ENCODE measurements at places on chromosomes 12 and 14. TPM values are rescaled to one million over a fixed set of nuclear protein-coding genes. Genes with fewer than 3 reads are reported as not detected.

RNU4-1 gene
- polyA plus RNA-seq: not detected

TAS2R50 gene
- 0.21 TPM for polyA plus RNA-seq

DNA sequence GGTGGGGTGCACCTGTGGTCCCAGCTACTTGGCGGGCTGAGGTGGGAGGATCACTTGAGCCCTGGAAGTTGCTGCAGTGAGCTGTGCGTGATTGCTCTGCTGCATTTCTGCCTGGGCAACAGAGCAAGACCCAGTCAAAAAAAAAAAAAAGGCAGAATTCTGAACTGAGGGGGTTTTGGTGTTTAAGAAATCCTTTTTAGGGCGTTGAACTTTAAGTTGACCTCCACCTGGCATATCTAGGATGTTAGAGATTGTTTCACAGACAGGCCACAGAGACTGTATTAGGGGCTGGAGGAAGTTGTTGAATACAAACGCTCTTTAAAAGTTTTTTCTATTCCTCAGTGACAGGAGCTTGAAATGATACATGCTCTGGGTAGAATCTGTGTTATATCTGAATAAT, 60.5 kb downstream of the FBXW8 start:
- DNase-seq: no peak

GRCh38 chr12:53276511-53276910, 8.4 kb downstream of the ESPL1 start:
- no peak for DNase-seq

DNA sequence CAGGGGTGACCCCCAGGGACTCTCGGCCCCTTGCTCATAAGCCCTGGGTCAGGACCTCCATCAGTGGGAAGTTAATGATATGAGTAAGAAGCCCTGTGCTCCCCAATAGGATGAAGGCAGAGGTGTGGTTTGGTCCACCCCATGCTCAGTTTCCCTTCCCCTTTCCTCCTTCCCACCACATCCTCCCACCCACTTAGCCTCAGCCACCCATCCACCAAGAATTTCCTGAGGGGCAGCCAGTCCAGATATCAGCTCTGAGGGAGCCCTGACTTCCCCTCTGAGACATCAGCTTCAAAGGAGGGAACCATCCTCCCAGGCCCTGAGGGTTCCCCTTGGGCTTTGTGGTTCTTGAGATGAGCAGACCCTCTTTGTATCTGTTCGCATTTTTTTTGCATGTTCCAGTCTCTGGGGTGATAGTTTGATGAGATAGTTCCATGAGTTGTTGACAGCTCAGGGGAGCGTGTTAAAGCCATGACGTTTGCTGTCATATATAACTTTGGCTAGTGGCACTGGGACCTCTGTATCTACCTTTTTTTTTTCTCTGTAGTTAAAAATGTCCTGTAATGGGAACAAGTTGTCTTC, 71.2 kb downstream of the LGMN start:
- no peak for DNase-seq

- DNase-seq: peak; percentile 82
Measured at GRCh38 chr12:12891080-12891880, at the start of gene GPRC5A. TSS of gene GPRC5A (plus strand) at chr12:12891562. CDS start at chr12:12908250, 16,688 bp downstream.

- DNase-seq: no peak
Measured at GRCh38 chr12:11771895-11772502, 122.5 kb downstream of the ETV6 start.

DNA sequence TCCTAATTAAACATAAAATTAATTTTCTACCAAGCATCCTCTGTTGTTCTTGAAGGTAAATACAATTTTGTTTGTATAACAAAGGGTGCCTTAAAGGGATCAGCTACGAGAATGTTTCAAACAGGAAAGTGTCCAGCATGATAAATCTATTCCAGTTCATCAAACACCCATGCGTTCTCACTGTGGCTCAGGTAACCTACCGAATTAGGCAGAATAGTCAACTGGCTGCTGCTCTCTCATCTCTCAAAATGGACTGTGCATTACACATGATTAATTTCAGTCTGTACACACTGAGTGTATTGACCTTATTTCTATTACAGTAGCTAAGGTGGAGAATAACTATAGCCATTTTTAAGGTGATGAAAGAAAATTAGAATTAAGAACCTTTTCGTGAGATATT, 127.5 kb upstream of the RMST start:
- no peak for DNase-seq

DNA sequence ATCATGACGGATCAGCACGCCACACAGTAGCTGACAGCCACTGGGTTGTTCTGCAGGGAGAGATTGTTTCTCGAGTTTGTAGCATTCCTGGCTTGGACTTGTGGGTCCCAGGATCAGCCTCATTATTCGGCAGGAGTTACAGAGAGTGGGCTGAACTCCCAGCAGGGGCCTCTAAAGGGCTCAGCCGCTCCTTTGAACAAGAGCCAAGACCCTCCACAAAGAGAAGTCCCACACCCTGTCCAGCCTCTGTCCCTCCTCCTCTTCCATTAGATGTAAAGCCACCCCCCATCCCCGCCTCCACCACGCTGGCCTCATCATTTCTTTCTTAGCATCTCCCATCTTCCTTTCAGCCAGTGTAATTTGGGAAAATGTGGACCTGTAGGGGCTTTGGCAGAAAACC, 96.7 kb upstream of the HSPB8 start:
- no peak for DNase-seq
